ENCODE measurements at places on chromosomes 13 and 19.

DNA sequence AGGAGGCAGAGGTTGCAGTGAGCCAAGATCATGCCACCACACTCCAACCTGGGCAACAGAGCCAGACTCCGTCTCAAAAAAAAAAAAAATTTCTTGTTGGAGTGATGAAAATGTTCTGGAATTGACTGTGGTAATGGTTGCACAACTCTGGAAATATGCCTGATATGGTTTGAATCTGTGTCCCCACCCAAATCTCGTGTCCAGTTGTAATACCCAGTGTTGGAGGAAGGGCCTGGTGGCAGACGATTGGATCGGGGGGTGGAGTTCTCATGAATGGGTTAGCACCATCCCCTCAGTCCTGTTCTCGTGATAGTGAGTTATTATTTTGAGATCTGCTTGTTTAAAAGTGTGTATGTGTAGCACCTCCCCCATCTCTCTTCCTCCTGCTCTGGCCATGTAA, 41.1 kb upstream of the MAP3K10 start:
- no peak for DNase-seq

GRCh38 chr19:51706296-51706695, 13.2 kb downstream of the SPACA6 start:
- DNase-seq, result no peak

- no peak for DNase-seq
Observed at GRCh38 chr13:59236309-59236919, 927.3 kb downstream of the DIAPH3 start.

DNA sequence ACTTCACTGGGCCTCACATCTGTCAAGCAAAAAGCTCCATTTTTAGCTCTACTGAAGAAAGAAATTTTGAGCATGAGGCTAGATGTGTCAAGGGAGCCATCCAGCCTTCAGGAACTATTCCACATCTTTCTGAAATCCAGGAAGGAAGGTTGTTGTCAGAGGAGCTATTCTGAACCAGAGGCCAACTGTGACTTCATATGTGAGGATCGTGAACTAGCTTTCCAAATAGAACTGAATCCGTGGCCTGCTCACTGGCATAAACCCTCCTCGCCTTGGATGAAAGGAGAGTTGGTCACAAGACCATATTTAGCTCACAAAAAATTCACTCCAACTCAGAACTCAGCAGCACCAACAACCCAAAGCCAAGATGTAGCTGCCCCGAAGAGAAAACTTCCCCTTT, 195.8 kb downstream of the FOXO1 start:
- no peak for DNase-seq

DNA sequence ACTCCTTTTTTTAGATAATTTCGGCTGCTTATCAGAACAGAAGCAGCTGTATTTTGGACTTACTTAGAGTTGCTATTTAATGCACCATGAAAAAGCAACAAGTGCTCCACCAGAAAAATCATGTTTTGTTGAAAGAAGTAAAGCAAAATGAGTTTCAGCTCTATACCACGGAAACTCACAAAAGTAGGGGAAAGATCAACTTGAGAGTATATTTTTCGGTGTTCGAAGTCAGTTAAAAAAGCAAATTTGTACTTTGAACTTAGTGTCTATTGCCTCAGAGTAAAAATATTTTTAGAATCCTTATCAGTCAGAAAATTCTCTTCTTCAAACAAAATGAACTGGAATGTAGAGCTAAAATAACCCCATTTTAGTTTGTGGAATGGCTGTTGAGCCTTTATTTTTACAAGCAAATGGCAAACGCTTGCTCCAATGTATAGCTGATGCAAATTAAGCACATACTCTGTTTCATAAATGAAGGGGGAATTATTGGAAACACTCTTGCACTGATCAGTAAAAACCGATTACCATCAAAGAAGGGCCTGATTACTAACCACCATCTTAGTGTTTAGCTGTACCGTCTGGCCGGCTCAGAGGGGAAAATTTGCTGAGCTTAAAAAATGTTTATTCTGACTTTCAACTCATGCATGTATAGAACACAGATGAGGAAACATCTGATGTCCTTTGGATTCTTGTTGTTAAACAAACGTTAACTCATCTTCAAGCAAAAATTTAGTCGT, 540.7 kb downstream of the GPC6 start:
- DNase-seq, result no peak

DNA sequence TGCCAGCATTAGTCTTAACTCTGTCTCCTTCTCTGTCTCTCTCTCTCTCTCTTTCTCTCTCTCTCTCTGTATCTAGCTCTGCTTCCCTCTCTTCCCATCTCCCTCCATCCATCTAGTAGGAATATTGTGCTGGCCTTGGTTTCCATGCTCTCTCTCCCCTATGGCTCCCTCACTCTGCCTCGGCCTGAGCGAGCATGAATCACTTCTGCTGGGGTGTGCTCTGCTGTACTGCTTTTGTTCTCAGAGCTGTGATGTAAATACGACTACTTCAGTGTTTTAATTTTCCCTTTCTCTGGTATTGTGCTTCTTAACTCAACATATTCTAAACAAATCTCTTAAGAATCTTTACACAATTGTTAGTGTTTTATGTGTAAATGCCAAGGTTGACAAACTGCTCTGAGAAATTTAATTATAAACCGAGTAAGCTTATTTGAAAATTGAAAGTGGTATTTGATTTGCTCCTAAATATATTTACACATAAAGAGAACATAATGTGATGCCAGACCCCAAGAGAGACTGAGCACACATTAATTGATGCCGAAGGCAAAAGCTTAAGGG, 211.5 kb upstream of the KL start:
- no peak for DNase-seq

DNA sequence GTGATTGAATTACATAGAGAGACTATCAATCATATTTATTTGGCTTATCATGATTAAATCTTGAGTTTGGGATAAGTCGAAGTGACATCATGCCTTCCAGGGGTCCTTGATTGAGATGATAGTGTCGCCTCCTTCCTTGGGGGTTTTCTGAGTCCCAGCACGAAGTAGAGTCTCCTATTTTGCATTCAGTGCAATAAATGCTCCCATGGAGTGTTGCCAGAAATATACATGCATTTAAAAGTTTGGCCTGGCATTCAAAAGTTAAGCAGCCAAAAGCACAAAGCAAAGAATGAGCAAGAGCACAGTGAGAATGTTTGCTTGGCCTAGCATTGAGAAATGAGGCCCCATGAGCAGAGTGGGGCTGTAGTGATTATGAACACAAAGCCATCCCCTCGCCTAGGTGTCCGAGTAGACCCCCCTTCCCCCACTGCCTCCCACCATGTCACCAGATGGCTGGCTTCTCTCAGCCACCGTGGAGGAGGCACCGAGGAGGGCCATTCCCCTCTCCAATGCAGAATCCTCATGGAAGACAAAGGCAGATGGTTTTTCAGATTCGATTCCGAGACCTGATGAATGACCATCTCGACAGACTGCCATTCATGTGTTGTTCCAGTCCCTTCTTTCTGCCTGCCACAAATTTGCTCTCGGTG, 58.8 kb upstream of the UBL3 start:
- DNase-seq, result no peak

DNA sequence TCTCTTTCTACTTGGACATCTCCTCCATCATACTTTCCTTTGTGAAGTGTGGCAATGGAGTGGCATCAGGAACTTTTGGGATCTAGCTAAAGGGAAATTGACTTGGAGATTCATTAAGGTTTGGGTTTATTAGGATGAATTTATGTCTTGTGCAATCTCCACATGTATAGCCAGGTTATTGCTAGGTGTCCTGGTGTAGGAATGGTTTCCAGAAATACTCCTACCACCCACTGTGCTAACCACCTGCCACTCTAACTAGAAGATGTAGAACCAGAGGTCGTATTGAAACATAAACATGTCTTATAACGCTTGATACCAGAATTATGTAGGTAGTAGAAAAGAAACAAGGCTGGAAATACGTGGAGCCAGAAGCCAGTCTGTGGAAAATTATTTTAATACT, 38.1 kb upstream of the MED4 start:
- DNase-seq, result no peak

DNA sequence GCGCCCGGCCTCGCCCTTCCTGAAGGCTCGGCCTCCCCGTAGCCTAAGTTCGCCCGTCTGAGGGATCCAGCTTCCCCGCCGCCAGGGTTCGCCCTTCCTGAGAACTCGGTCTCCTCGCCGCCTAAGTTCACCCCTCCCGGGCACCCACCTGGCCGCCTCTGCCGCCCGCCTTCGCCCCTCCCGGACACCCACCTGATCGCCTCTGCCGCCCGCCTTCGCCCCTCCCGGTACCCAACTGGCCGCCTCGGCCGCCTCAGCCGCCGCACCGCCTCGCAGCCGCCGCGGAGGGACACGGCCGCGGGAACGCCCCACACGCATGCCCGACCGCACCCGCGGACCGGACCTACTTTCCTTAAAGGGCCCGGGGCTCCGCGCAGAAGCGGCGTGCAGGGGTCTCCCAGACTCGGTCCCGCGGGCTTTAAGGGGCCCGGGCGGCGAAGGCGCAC, at the start of gene MOB3A:
Gene MOB3A (minus strand): TSS at position 293 of the 446 bp plus-strand sequence. CDS start 17,766 bp downstream, outside the sequence.
- no peak for DNase-seq

DNA sequence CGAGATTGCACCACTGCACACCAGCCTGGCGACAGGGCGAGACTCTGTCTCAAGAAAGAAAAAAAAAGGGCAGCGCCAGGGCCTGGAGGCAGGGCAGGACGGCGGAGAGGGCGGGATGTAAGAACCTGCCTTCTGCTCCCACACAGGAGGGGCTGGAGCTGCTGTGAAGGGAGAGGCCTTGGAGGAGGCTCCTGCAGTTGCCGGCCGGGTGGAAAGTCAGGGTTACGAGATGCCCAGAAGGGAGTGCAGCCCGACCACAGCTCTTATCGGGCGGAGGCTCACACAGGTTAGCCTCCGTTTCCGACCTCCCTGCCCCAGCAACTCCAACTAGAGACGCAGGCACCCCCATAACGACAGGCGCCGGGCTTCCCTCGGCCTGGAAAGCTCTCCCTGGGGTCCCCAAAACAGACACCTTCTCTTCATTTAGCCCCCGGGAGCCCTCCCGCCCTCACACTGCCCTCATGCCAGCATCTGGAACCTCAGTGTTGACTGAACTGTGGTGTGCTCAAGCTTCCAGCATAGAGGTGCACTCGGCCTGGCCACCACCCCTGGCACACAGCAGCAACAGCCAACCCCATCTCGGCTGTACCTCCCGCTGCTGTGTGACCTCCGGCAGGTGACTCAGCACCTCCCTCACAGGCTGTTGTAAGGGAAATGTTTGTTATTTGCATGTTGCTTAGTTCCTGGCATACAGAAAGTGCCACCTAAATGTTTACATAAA, 1.4 kb downstream of the PLPP2 start:
- DNase-seq, result no peak

DNA sequence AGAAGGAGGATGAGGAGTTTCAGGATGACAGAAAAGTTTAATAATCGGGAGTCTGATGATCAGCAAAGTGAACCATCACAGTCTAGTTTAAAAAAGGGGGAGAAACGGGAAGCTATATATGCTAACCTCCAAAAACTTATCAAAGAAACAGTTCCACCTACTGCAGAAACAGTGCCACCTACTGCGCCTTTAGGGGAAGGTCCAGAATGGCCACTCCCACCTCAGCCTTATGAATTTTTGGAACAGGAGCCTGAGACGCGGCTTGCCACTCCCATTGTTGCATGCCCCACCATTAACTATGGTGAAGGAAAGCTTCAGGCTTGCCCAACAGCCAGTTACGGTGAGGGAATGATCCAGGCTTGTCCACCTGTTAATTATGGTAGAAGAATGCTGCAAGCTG, 929.0 kb downstream of the SLITRK6 start:
- no peak for DNase-seq

- DNase-seq, result no peak
Observed at GRCh38 chr19:954672-955494, 29.0 kb downstream of the ARID3A start.

DNA sequence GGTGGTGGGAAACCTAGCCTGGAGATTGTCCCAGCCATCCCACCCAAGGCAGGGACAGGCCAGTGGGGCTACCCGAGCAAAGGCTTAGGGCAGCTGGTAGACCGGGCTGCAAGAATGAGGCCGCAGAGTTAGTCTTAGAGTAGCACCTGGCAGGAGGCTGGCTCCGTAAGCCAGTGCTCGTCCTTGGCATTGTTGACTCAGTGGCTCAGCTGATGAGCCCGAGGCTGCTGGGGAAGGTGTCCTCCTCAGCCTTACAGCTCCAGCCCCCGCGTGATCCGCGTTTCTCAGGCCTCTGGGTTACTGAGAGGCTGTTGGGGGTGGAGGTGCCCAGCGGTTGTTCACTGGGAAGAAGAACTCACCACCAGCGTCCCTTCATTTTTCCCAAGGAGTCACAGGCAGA, 24.7 kb downstream of the PPP1R37 start:
- no peak for DNase-seq

DNA sequence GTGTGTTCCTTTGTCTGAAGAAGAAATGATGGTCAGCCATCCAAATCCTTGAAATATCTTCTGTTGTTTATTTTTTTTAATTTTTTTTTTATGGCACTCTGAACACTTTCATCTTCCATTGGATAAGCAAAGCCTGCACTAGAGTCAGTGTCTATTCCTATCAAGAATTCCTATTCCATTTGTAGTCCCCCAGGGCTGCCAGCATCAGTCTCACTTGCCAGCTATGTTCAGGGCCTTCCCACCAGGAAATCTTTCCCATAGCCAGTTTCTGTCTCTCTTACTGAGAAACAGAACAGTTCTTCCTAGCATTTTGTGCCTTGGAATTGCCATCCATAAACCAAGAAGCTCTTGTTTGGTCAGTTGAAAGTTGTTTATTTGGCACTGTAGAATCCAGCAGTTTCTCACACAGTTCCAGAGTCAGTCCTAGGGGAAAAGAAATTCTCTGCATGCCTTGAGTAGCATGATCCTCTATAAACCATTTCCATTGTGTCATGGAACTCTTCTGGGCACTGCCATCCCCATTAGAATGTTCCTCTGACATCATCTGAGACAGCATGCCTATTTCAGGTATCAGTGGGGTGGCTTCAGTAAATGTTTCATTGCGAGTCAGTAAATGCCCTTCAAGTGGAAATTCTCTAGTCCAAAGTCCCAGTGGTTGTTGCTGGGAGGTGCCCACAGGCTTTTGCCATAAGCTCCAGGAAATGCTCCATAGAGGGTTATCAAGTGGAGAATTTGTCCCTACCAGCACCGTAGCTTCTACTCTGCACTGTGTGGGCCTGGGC, 18.7 kb upstream of the SPRYD7 start:
- DNase-seq, result no peak

GRCh38 chr19:13887517-13887916, 10.6 kb downstream of the NANOS3 start:
- DNase-seq, result peak; percentile 19

GRCh38 chr13:113855012-113855921, 8.6 kb downstream of the GAS6 start:
- DNase-seq, result no peak
